ENCODE measurements at places on chromosomes 7 and 10.

DNA sequence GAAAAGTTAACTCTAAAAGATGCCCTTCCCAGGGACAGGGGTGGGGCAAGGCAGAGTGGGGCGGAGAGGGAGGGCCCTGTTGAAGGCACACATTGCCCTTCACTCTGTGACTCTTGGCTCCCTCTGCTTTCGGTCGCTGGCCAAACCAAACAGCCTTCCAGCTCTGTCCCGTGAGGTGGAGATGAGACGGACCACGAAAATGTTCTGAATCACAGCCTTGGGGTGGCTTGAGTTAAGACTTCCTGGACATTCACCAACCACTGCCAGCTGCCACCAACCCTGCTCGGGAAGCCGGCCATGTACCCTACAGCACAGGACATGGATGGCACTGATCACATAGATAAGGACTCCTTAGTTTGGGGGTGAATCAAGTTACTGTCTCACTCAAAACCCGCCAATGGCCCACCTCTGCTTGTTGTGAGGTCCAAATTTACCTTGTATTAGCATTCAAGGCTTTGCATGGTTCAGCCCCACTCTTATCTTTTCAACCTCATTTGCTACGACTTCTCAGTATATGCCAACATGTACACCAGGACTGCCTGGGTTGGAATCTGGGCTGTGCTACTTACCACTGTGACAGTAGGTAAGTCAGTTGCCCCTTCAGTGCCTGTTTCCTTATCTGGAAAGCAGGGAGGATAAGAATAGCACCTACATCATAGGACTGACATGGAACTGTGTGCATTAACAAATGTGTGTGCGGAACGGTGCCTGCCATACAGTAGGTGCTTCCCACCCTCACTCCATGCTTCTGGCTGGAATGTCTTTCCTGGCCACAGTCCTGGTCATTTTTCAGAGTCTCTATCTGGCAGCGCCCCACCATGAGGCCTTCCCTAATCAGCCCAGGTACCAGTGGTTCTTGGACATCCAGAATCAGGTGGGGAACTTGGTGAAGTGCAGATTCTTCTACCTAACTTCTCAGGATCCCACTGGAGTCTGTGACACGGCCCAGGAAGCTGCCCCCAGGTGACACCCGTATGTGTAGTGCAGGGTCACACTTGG is 28.0 kb downstream of the ITPRIP start:
- no peak for DNase-seq

DNA sequence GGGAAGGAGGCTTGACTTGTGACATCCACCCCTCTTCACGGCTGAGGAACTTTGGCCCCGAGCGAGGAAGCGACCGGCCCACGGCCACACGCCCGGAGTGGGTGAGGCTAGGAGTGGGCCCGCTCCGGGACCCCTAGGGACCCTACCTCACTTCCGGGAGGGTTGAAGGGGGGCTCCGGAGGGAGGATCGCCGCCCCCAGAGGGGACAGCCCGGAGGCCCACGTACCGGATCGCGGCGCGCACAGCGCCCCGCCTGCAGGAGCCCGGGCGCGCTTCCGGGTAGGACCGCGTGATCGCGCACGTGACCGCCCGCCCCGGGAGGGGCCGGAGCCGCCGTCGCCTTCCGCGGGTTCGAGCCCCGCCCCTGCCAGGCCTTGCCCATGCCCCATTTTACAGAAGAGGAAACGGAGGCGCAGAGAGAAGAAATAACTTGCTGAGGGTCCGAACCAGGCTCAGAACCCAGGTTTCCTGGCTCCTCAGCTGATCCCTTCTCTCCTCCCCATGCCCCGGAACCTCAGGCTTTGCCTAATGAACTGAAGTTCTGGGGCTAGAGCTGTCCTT is at the start of gene HPS1:
TSS of gene HPS1 (minus strand) at position 275 of the 561 bp plus-strand sequence. CDS start 3,695 bp downstream, outside the sequence.
- peak; percentile 86 for DNase-seq

- no peak for DNase-seq
Measured at GRCh38 chr7:41385996-41386395, 316.9 kb downstream of the INHBA start.

- DNase-seq: no peak
Measured at GRCh38 chr7:124940306-124940705, 10.7 kb upstream of the POT1 start.
